ENCODE measurements at places on chromosomes 2 and 18.

- no peak for DNase-seq
Observed at GRCh38 chr2:96949701-96950350, 36.6 kb downstream of the FAM178B start.

DNA sequence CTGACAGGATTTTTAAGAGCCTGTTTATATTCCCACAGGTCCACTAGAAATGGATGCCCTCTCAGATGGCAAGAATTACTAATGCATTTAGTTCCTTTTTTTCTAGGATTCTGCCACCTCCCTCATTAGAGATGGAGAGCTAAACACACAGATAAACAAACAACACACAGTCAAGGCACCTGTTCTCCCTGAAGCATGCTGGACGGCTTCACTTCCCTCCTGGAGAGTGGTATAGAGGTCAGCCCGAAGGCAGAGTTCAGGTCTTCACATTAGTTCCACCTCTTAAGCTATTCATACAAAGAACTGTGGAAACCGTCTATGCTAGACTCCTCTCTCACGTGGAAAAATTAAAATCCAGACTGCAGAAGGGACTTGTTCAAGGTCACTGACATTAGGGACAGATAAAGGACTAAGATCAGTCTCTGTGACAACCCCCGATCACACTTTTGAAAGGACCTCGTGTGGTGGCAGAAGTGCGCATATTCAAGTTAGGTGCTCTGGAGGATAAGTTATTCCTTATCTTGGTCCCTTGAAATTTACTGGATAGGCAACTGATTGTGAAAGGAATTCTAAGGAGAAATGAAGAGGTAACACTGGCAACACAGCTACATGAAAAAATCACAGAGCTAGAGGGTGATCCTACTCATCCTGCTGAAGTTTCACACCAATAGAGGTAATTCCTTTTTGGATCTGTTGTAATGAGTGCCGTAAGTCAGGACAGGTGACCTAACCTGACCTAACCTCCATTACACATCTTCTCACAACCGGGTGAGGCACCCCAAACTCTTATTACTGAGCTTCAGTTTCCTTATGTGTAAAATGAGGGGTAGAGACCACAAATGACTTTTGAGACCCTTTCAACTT, 75.1 kb downstream of the SPRED2 start:
- DNase-seq: no peak

- peak; percentile 59 for DNase-seq
Observed at GRCh38 chr2:234254783-234255521, 204.4 kb downstream of the SPP2 start.

DNA sequence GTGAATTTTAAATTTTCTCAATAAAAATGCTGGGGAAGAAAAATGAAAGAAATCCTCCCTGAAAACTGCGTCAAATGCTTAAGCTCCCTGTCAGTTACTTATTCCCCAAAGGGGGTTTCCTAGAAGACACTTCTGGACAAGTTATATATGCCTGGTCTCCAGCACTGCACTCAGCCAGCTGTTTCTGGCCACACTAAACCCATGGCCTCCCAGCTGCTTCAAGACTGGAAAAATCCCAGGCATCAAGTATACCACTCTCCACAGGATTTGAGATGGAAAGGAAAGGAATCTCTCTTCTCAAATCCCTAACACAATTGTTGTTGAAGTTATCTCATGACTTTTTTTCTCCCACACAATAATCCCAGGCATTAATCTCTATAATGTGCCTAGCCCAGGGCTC, 245.7 kb downstream of the NBAS start:
- DNase-seq: no peak

GRCh38 chr18:741931-742512, 29.6 kb upstream of the ENOSF1 start:
- DNase-seq: peak; percentile 60

DNA sequence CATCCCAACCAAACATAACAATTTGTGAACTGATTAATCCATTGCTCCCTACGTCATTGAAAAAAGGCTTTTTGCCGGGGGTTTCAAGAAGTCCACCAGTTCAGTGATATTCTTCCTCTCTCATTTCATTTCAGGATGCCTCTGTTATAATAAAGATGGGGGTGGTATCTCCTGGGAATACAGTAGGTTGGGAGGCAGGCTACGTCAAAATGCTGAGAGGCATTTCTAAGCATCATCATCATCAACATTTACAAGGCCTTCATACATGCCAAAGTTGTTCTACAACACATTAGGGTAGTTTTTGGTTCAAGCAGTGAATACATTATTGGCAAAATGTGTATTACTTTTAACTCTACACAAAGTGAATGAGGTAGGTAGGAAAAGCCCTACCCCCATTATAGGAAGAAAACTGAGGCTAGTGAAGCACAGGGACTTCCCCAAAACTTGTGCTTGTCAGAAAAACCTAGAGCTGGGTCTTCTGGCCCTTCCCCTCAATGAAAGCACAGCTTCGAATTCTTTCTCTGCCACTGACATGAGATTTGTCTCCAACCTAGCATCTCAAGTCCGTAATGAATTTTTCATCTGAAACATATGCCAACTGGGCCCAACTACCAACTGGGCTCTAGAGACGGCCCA, 11.3 kb downstream of the OSR1 start:
- DNase-seq: peak; percentile 38

DNA sequence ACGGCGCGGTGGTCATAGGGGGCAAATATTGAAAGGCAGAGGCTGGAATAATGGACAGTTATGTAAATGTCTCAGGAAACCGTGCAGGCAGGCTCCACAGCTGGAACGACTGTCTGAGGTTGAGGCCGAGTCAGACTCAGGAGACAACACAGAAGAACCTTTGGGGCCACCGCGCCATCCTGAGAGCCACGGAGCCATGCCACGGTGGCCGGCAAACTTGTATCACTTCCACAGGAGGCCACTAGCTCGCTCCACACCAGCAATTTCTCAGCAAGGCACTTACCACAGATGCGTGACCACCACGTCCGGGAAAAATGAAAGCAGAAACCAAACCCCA, 156.7 kb upstream of the SALL3 start:
- no peak for DNase-seq

- DNase-seq: no peak
Observed at GRCh38 chr2:42999391-42999841, 207.0 kb upstream of the HAAO start.

- DNase-seq: no peak
Observed at GRCh38 chr2:149149007-149149297, 110.5 kb downstream of the LYPD6B start.

DNA sequence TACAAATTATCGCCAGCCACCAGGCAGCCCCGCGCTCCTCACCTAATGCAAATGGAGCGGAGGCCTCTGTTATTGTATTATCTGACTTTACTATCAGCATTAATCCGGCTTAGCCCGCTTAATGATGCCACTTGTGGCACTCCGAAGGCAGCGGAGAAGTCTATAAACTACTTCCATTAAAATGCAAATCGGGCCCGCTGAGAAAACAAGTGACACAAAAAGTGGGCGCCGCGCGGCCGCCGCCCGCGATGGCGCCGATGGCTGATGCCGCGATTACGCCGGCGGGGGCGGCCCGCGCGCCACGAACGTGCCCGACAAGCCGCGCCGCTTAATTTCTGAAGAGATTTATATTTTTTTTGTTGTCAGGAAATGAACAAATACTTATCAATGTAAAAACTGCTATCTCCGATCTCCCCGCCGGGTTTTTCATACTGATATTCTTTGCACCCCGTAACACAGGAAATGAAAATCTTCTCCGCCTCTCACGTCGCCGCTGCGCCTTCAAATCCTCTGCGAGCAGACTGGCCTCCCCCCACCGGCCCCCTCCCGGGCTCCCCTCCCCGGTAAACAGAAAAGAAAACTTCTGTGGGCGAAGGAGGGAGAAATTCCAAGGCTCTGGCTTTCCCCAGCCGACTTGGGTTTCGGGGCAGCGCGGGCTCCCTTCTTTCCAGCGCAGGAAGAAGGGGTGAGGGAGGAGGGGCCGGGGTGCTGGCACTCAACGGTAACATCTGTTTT, 221.8 kb downstream of the INSIG2 start:
- DNase-seq: peak; percentile 62

DNA sequence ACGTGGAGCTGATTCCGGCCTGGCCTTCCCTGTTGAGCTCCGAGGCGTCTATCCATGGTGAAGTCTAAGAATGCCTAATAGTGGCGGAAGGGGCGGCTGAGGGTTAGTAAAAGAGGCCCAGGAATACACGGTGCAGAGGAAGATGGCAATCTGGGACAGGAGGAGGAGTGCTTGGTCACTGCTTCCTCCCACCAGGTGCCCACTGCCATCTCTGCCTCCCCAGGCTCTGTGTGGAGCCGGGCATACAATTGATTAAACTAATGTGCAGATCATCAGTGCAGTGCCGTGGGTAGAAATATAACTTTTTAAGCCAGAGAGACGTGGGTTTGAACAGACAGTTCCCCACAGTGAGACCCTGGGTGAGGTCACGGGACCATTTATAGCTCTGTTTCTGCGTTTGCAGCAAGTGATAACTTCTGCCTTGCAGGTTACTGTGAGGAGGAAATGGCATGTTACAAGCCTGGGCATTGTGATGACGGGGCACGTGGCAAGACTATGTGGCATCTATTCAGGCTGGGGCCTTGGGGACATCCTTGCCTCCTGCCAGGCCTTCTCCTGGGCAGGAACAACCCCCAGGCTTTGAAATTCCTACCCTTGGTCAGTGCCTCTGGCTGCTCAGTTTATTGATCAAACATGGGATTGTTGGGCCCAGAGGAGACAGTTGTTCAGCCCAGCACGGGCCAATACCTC, 204.9 kb downstream of the ASB1 start:
- no peak for DNase-seq

- DNase-seq: no peak
Observed at GRCh38 chr18:55387139-55387984, 200.6 kb downstream of the TCF4 start.

- peak; percentile 1 for DNase-seq
Observed at GRCh38 chr2:60104514-60105505, 448.6 kb downstream of the BCL11A start.

Measured in astrocyte of the spinal cord (primary cell).